Fibroblast of lung (primary cell): ENCODE measurements at places on chromosomes 4 and X.
A peak's percentile ranks its signal among the peaks of the same experiment; 100 is the strongest.

DNA sequence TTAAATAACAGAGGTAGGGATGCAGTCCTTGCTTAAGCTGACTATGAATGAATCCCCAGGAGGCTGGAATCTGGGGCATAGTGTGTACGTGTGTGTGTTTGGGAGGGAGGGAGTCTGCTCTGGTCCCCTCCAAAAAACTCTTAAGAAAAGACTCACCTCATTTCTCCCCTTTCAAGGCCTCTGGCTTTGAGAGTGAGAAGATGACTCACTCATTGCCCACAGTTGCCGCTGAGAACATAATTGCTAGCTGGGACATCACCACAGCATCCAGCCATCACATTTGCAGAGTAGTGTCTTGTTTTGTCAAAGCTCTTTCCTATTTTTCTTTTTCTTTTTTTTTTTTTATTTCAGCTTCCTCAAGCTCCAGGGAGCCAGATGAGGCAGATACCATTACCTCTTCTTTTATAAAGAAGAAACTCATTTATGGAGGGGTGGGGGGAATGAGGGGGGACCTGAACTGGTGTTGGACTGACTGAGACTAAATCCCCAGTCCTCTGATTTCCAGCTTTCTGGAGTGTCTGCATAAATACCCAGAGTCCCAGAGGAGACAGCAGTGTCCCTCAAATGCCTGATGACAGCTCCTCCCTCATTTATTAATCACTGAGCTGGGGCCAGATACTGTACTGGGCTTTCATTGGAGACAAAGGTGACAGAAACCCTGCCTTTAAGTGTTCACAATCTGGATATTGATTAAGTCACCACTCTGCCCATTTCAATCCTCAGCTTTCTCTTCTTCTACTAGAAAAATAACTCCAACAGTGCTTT lies 61.9 kb upstream of the LAS1L start:
- H3K4me1 ChIP-seq = no peaks in the 10 kb centered on the region
- H3K27ac ChIP-seq = peak overlapping the region; percentile 66
- no peak overlapping the region for H3K4me3 ChIP-seq
- no peaks in the 10 kb centered on the region for H3K27me3 ChIP-seq
- peak; percentile 57 for DNase-seq
- no peaks in the 10 kb centered on the region for H3K36me3 ChIP-seq

GRCh38 chrX:48511560-48511959 lies 2.8 kb downstream of the PORCN start:
- H3K36me3 ChIP-seq = no peaks in the 10 kb centered on the region
- no peaks in the 10 kb centered on the region for H3K27me3 ChIP-seq
- H3K4me3 ChIP-seq = no peak overlapping the region

- H3K36me3 ChIP-seq = no peaks in the 10 kb centered on the region
- no peaks in the 10 kb centered on the region for H3K4me1 ChIP-seq
- H3K27ac ChIP-seq = no peak overlapping the region
- H3K4me3 ChIP-seq = no peak overlapping the region
Measured at GRCh38 chrX:121032531-121032930, 14.9 kb upstream of the GLUD2 start.

DNA sequence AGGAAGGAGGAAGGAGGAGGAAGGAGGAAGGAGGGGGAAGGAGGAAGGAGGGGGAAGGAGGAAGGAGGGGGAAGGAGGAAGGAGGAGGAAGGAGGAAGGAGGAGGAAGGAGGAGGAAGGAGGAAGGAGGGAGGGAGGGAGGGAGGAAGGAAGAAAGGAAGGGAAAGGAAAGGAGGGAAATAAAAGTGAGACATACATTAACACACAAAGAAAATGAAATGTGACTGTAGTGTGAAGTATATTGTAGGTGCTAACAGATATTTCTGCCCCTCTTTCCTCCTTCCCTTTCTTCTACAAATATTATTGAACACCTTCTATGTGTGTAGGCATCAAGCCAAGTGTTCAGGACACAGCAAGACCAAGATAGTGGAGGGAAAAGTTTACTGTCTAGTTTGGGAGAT lies 26.4 kb upstream of the PROM1 start:
- H3K36me3 ChIP-seq = no peaks in the 10 kb centered on the region
- DNase-seq = no peak
- no peaks in the 10 kb centered on the region for H3K4me1 ChIP-seq
- H3K4me3 ChIP-seq = no peak overlapping the region

DNA sequence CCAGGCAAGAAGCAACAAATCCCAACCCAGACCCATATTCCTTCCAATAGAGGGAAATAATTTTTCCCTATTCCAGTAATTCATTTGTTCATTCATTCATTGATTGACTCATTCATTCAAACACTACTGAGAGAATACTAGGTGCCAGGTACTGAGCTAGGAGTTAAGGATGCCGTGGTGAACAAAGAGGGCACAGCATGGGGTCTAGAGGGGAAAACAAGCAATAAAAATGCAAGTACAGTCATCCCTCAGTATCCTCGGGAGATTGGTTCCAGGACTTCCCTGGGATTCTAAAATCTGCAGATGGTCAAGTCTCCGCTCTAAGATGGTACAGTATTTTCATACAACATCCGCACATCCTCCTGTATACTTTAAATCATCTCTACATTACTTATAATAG lies 18.7 kb downstream of the RASGEF1B start:
- H3K4me3 ChIP-seq = no peak overlapping the region
- H3K4me1 ChIP-seq = no peaks in the 10 kb centered on the region
- no peak overlapping the region for H3K27ac ChIP-seq
- H3K27me3 ChIP-seq = no peaks in the 10 kb centered on the region

- no peak overlapping the region for H3K4me3 ChIP-seq
- DNase-seq = no peak
- H3K27me3 ChIP-seq = no peaks in the 10 kb centered on the region
- H3K27ac ChIP-seq = peak overlapping the region; percentile 100
- H3K36me3 ChIP-seq = no peaks in the 10 kb centered on the region
- peaks cover 2% of the 10 kb centered on the region for H3K4me1 ChIP-seq
Measured at GRCh38 chr4:77076889-77077635, 1.3 kb upstream of the CCNI start.

- no peak overlapping the region for H3K4me3 ChIP-seq
- no peaks in the 10 kb centered on the region for H3K4me1 ChIP-seq
- H3K27ac ChIP-seq = no peak overlapping the region
Measured at GRCh38 chrX:132775263-132775823, 183.1 kb downstream of the HS6ST2 start.

- H3K27ac ChIP-seq = no peak overlapping the region
- no peak overlapping the region for H3K4me3 ChIP-seq
- H3K27me3 ChIP-seq = no peaks in the 10 kb centered on the region
- DNase-seq = no peak
- no peaks in the 10 kb centered on the region for H3K36me3 ChIP-seq
Measured at GRCh38 chr4:161457311-161457710, 706.5 kb downstream of the FSTL5 start.

- H3K4me3 ChIP-seq = no peak overlapping the region
- no peak overlapping the region for H3K27ac ChIP-seq
- no peak for DNase-seq
- H3K27me3 ChIP-seq = no peaks in the 10 kb centered on the region
Measured at GRCh38 chr4:112001041-112001440, 144.2 kb upstream of the FAM241A start.

DNA sequence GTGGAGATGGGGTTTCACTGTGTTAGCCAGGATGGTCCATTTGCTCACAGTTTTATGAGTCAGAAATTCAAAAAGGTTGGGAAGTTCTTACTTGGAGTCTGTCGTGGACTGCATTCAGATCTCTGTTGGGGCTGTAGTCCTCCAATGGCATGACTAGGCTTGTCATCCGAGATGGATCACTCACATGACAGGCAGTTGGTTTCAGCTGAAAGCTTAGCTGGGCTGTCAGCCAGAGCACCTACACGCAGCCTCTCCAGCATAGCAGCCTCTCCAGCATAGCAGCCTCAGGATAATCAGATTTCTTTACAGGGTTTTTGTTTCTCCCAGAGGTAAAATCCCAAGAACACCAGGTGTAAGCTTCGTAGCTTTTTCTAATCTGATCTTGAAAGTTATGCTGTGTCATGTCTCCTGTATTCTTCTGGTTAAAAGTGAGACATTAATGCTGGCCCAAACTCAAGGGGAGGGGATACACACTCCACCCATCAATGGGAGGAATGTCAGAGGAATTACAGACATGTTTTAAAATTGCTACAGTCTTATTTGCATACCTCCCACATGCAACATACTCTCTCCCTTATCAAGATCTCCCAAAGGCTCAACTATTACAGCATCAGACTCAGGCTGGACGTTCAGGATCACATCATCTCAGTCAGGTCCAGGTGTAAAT lies 31.6 kb upstream of the SOD3 start:
- H3K27ac ChIP-seq = peak overlapping the region; percentile 24
- H3K4me3 ChIP-seq = no peak overlapping the region
- H3K27me3 ChIP-seq = no peaks in the 10 kb centered on the region
- peak; percentile 90 for DNase-seq
